ENCODE measurements at places on chromosomes 2 and 18.

DNA sequence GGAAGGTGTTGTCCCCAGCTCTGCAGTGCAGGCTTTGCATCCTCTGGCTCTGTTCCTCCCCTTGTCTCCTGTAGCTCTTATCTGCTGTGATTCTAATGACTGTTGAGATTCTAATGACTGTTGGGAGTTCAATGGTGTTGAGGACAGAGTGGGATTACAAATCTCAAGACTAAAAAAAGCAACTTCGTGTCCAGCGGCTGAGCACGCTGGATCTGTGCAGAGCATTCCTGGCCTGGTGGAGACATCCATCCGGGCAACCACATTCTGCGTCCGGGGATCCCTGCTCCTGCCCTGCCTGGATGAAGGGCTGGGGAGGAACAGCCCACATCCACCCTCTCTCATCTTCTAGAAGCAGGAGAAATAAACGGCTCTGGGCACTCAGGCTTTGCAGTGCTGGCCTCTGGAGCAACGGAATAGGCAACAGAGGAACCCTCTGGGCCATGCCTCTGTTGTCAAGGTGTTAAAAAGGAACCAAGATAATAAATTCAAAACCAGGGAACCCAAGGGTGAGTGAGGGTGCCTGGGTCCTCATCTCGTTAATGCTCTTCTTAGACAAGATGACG lies 106.7 kb upstream of the ASB18 start:
- no peak for DNase-seq

- DNase-seq: no peak
Measured at GRCh38 chr2:9613291-9613690, 17.5 kb downstream of the YWHAQ start.

GRCh38 chr2:27306573-27307286 lies 1.5 kb downstream of the UCN start:
- DNase-seq: peak; percentile 36

DNA sequence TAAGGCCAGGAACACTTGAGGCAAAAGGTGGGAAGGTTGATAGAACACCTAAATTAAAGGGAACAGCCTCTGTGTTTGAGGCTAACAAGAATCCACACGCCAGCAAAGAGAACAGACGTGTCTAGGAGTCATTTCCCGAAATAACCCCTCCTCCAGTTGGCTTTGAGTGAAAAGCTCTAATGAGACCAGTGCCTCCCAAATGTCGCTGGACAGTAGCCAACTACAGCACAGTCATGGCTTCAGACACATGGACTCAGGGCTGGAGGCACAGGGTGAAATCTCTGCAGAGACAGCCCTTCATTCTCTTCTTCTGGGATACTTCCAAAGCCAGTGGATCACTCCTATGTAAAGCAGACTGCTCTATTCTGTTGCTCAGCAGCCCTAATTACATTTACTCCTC lies 49.6 kb downstream of the SOWAHC start:
- no peak for DNase-seq

DNA sequence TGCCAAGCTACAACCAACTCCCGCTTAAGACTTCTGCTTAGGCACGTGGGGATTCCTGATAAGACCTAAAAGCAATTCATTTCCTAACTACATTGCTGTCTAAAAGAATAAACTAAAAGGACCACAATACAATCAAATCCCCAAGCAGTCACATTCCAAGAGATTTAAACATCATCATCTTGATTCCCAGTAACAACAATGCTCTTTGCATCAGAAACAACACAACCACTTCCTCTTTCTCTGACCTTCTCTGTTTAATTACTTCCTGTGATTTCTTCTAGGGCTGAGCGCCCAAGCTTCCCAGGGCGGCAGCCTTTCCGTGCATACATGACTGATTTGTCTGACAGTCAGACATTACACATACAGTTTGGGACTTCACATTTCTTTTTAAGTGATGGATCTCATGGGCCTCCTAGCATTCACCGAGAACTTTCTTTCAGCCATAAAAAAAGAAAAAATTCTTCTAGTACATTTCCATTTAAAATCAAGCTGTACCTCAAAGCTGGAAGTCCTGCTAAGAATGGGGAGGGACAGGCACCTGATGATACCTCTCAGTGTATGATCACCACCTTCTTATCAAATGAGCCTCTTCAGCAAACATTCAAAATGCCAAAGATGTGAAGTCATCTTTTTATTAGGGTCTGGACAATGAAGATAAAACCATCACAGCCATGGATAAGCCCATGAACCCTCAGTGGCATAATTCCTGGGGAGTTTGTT lies 11.5 kb downstream of the SPRED2 start:
- DNase-seq: no peak

GRCh38 chr2:58271826-58272225 lies 30.7 kb upstream of the FANCL start:
- DNase-seq: no peak

GRCh38 chr2:46252891-46253659 lies 44.1 kb upstream of the EPAS1 start:
- DNase-seq: no peak

DNA sequence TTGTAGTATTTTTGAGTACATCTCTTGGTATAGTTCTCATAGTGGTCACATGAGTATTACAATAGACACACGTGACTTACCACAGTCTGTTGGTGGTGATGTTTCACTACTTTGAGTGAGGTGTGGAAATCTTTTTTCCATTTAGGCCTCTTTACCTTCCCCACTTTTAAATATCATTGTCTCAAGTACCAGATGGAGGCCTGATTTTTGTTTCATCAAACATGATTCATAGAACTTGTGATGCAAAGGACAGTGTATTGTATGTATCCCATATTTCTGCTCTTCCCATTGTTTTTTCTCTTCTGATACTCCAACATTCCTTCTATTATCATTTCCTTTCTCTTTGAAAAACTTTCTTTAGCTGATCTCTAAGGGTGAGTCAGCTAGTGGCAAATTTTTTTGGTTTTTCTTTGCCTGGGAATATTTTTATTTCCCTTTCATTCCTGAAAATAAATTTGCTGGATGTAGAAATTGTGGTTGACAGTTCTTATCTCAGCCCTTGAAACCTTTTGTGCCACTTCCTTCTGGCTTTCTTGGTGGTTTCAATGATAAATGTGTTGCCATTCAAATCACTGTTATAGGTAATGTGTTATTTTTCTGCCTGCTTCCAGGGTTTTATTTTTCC lies 32.8 kb downstream of the RFX8 start:
- no peak for DNase-seq

- DNase-seq: no peak
Measured at GRCh38 chr18:68244786-68245185, 470.1 kb downstream of the TMX3 start.

DNA sequence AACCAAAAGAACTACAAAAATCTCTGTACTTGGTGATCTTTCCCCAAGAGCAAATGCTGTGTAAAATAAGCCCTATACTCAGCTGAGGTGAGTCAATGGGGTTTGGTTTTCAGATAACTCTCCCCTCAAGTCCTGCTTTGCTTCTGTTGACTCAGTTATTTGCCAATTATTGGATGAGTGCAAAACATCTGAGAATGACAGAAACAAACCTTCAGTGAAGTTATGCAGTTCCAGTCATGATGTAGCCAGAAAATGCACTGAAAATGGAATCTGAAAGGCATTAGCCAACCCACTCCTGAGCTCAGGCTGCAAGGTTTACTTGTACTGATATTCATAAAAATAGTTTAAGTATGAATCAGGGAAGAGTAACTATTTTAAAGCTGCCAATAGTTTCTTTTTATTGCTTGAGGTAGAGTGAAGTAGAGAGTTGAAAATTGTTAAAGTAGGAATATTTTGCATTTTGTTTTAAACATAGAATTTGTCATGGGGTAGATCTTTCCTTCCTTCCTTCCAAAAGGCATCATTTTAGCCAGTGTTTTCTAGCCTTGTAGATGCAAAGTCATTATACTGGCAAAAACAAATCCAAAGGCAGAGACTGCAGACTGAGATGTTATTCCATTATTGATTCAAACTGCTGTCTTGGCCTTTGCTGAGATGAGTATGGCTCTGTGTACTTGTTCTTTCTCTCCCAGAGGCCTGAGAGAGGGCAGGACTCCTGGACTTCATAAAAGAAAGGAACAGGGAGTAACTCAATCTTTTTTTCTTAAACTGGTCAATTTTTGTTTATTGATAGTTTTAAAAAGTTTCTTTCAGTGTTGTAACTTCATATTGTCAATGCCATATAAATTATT lies 215.3 kb downstream of the RND3 start:
- DNase-seq: no peak

DNA sequence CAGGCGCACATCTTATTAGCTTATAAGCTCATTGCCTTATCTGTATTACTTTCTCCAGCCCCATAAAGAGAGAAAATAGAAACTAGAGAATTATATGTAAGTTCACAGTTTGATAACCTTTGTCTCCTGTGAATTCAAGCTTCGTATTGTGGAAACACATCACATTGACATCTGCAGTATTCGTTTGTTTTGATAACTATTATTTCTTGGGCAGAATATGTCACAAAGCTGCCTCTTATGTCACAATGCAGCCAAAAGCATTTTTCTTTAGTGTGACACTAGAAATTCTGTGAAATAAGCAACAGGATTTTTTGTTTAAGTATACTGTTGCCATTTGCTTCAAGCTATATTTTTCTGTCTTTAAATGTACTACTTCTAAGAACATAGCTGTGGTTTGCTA lies 221.5 kb downstream of the DOK6 start:
- DNase-seq: no peak

DNA sequence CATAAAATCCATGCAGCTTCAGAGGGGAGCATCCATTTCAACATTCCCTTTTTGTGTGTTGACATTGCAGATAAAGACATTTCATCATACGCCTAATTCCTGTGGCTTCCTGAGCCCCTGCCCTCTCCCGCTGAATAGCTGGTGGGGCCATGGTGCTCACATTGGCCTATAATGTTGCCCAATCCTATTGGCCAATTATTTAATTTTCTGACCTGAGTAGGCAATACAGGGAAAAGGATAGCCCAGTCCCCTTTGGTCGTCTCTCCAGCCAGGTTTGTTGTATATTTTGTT lies 163.8 kb upstream of the MYCN start:
- DNase-seq: no peak

DNA sequence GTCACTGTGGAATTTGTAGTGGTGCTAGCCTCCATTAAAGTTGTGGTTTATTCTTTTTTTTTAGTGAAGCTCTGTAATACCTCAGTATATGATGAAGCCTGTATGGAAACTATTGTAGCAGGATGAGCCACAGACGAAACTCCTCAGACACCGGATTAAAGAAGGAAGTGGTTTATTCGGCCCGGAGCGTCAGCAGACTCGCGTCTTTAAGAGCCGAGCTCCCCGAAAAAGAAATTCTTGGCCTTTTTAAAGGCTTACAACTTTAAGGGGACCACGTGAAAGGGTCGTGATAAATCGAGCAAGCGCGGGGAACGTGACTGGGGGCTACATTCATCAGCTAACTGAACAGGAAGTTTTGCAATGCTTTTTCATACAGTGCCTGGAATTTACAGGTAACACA lies 8.1 kb upstream of the CCL20 start:
- no peak for DNase-seq

GRCh38 chr18:58455314-58456188 lies 173.3 kb downstream of the ALPK2 start:
- DNase-seq: no peak

- DNase-seq: no peak
Measured at GRCh38 chr2:214436470-214436869, 25.6 kb downstream of the VWC2L start.

DNA sequence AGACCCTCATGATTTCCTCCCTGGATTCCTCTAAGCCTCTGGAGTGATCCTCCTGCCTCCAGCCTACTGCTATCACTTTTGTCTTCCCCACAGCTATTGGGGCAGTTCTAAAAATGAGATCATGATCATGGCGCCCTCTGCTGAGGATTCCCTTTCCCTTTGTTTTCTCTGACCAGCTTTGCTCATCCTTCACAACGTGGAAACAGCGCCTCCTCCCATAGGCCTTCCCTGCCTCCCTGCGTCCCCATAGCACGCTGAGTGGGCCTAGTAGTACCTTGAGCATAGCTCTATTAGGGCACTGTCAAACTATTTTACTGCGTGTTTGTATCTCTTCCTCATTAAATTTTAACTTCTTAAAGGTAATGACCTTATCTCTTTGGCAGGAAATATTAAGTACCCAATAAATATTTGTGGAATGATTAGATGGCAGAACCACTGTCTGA lies 207.0 kb upstream of the FANCL start:
- DNase-seq: no peak

DNA sequence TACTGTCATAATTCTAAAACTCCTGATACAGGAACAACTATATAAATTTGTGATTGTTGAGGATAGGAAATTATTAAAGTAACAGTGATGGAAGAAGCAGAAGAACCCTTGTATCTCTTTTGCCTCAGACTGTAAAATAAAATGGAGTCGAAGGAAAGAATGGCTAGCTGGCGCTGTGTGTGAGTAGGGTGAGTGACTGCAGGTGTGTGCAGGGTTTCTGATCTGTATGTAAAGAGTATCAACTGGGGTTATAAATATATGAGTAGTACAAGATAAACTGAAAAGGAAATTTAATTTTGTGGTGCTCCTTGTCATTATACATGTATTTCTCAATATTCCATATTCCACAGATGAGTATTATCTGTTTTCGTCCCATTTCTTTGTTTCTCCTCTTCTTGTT lies 15.2 kb downstream of the POLI start:
- no peak for DNase-seq

DNA sequence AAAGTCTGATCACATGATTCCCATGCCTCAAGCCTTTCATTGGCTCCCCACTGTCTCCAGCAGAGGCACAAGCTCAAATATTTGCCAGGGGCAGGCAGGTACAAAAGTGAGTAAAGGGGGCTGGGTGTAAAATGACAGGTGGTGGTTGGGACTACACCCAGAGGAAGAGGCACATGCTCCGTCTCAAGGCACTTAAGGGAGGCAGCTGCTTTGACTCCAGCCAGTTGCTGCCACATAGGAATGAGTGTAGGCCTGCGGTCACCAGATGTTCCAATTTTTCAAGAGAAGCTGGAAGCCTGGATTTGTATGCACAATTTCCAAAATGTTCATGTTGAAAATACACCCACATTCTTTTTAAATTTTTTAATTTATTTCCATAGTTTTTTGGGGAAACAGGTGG lies 164.4 kb downstream of the UPP2 start:
- DNase-seq: no peak

DNA sequence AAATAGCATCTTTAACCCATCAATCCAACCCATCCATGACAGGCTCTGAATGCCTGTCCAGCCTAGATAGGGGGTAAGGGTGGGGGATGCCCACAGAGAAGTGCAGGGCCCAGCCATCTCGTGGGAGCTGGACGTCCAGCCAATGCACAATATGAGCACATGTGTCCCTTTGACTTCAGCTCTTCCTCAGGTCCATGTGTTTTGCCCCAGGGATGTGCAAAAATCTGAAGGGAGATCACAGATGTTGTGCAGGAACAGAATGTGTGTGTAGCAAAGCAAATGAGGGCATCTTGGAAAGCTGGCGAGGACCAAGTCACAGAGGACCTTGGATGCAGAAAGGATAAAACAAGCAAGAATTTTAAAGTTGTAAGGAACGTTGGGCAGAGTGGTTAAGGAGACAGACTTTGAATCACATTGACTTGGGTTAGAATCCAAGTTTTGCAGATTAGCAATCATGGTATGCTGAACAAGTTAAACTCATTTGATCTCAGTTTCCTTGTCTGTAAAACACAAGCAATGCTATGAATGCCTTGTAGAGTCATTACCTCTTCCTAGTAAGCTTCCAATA lies 104.5 kb downstream of the TTC32 start:
- DNase-seq: no peak

GRCh38 chr2:64624108-64624610 lies 29.6 kb downstream of the SERTAD2 start:
- no peak for DNase-seq
